ENCODE measurements at places on chromosomes 5 and 9.

- DNase-seq = no peak
Observed at GRCh38 chr9:133116346-133117231, 4.5 kb downstream of the RALGDS start.

DNA sequence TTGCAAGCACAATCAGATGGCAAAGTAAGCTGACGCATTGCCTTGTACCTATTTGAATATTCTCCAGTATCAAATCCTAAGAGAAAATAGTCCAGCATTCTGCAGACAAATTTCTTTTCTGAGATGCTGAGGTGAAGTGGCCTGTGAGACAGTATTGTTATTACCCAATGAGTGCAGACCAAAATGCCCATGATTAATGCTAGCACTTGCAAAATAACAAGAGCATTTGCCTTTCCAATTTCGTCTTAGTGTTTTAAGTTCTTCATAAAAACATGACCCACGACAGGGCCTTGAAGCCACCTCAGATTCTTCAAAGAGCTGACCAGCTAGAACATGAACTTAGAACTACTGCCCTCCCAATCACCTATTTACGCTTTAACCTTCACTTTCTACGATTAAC, 2.6 kb upstream of the IQGAP2 start:
- DNase-seq = no peak

- DNase-seq = no peak
Observed at GRCh38 chr9:137219757-137220316, 2.2 kb downstream of the RNF208 start.

DNA sequence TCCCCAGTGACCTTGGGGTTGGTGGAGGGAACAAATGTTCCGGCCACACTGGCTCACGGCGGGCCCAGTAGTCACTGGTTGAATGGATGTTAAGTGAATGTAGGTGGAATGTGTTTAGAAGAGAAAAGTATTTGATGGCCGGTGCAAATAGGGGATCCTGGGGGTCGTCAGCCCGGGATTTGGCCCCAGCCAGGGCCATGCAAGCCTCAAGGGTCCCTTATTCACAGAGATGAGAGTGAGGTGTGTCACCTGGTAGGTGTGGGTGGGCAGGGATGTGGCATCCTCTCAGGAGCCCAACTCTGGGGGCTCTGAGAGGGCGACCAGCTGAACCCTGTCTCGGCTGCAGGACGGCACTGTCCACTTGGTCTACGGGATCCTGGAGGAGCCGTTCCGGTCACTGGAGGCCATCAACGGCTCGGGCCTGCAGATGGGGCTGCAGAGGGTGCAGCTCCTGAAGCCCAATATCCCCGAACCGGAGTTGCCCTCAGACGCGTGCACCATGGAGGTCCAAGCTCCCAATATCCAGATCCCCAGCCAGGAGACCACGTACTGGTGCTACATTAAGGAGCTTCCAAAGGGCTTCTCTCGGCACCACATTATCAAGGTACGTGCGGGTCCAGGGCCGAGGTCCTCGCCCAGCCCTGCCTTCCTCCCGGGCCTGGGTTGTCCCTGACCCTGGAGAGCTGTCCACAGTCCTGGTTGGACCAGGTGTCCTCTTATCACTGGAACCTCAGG, 5.9 kb downstream of the DBH start:
- DNase-seq = no peak

DNA sequence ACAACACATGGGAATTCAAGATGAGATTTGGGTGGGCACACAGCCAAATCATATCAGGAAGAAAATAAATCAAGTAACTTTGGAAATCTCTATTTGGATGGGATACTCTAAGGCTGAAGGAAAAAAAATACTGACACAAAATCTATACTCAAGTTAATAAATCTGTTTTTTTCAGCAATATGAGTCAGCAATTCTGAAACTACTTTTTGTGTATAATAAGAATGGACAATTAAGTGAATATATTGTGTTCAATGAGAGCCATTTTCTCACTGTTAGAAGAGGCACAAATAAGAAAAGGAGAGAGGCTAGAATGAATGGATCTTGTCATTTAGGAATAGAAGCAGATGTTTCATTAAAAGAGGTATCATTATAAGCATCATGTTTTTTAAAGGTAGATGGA, 651.0 kb downstream of the TAF11L14 start:
- DNase-seq = no peak

DNA sequence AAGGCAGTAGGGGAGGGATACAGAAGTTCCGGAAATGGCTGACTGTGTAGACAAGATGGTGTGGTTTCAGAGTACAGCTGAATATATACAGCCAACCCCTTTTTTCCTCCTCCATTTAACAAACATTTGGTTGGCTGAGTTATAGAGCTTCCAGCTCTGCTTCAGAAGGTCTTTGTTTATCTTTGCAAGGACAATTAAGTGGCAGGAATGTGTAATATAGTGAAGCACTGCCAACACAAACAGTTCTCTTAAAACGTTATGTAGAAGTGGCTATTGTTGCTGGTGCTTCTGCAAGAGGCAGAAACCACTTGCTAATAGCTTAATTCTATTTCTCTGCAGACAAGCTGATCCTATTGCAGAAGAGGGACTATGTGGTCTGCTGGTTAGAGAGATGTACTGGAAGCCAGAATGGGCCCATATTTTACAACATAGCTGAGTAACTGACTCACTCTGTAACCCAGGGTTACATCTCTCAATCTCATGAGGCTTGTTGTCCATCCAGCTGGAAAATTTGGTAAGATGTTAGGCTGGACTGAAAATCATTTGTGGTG, 62.7 kb upstream of the OSMR start:
- peak; percentile 97 for DNase-seq

DNA sequence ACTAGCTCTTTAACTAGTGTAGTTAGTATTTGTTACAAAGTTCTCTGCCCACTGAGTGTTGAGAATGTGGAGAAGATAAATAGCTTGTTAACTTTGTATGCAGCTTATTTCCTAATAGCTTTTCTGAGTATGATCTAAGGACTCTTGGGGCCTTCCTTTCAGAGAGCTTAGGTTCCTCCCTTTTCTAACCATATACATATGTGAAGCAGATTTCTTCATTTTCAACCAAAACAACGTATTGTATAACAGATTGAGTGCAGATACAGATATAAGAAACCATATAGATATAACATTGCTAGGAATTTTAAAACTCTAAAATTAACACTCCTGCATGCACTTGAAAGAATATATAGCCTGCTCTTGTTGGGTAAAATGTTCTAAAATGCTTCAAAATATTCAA, 70.4 kb downstream of the SCAMP1 start:
- DNase-seq = no peak

DNA sequence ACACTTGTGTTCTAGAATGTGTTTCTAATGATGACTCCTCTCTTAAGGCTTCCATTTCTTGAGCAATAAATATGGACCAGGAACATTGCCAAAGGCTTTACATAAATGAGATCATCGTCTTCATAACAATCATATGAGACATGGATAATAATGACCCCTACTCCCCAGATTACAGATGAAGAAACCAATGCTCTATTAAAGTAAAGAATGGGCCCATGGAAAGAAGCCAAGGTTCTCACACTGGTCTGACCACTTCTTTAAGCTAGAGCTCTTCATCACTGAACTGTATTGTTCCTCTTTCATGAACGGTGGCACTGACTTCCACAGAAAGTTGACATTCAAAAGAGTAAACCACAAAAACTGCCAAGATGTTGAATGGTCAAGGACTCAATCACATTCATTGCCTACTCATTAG, 65.3 kb downstream of the MARCHF3 start:
- DNase-seq = peak; percentile 74

GRCh38 chr9:81782313-81782995, 93.1 kb upstream of the TLE1 start:
- DNase-seq = no peak

GRCh38 chr9:131087354-131087893, 8.9 kb upstream of the AIF1L start:
- no peak for DNase-seq

- no peak for DNase-seq
Observed at GRCh38 chr5:93385655-93386054, 195.4 kb downstream of the NR2F1-AS1 start.

- no peak for DNase-seq
Observed at GRCh38 chr5:139223481-139223880, 25.3 kb upstream of the SIL1 start.

- DNase-seq = no peak
Observed at GRCh38 chr5:110916381-110917049, 155.0 kb upstream of the TSLP start.

DNA sequence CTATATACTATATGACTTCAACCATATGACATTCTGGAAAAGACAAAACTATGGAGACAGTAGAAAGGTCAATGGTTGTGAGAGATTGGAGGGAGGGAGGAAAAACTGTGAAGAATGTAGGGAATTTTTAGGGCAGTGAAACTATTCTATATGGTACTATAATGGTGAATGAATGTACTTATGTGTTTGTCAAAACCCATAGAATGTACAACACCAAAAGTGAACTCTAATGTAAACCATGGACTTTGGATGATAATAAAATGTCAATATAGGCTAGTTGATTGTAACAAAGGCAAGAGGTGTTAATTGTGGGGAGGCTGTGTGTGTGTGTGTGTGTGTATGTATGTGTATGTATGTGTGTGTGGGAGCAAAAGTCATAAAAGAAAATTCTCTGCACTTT, 10.8 kb upstream of the STOM start:
- no peak for DNase-seq

- DNase-seq = no peak
Observed at GRCh38 chr5:36660397-36661049, 54.1 kb downstream of the SLC1A3 start.

DNA sequence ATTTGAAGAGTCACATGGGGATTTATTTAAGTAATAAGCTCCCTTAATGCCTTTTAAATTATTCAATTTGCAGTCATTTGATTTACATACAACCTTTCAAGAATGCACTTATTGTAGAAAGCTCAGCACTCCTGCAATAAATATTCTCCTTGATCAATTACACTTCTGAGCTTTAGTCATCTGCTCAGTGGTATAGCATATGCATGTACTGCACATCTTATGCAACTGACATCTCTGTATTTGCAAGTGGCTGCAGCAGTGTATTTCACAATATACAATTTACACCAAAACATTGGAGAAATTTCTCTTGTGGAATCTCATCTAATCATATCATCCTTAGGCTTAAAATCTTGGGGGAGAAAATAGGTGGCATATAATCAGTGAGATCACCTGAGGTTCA, 325.7 kb downstream of the SLF1 start:
- no peak for DNase-seq

DNA sequence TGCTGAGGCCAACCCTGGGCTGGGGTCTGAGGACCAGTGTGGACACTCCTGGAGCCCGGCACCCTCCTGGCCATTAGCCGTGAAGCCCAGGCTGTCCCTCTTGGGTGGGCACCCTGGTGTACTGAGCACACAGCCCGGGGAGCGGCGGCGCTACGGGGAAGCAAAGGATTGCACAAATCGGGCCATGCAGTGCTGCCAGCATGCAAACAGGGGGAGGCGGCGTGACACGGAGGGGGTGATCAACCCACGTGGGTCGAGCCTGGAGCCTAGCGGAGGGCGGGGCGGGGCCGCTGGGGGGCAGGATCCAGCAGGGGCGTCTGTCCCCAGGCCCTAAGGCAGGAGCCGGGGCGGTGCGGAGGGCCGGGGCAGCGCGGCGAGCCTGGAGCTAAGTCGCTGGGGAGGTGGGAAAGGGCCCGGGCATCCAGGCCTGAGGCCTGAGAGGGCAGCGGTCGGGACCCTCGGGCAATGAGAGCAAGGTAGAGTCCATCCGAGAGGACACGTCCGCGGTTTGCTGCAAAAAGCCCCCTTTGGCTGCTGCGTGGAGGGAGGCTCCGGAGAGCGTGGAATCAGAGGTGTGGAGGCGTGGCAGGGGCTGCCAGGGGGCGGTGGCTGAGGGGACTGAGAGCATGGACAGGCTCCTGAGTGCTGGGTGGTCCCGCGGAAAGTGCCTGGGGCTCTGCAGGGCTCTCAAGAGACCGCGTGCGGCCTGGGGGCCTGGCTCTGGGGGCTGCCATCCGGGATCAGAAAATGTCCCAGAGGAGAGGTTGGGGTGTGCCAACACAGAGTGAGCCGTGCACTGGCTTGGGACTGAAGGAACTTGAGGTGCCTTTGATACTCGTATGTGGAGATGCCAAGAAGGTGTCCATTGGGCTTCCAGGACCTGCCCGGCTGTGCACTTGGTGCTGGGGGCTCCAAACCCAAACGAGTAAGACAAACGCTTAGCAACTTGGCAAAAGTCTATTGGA, 94.2 kb downstream of the BARX1 start:
- DNase-seq = no peak

- DNase-seq = no peak
Observed at GRCh38 chr9:17481565-17481964, 97.3 kb upstream of the SH3GL2 start.

DNA sequence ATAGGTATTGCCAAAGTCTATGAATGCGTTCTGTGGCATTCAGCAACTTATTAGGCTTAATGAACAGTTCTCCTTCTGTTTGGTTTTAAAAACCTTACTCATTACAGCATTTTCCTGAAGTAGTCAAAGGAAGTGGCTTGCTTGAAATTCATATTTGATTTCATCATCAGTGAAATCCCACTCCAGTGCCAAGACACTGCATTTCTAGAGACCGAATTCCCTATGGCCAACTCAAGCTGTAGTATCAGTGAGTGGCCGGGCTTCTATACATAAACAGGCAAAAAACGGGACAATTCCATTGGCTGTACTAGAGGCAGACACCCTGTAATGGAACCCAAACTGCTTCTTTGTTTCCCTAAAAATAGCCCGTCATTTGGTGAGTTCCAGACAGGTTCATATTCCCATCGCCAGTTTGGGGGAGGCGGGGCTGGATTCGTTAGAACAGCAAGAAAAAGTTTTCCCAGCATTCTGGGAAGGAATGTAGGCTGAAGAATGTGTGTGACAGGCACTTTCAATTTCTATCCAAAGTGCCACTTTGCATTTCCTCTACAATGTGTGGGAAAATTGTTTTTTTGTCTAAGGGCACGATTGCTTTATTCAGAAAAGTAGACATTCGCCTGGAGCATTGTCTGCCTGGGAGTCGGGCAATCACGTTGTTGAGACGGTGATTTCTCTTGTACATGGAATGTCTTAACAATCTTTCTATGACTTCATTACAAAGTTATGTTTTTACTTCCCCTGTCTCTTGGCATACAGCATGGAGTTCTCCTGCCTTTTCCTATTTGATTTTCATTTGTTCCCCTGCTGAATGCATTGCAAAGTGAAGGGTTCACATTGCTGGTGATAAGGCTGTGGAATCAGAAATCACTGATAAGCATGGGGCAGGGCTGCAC, 141.8 kb upstream of the MAST4 start:
- DNase-seq = peak; percentile 62

GRCh38 chr5:76180814-76181805, 97.9 kb downstream of the SV2C start:
- no peak for DNase-seq

Data from endothelial cell of umbilical vein (primary cell).